ENCODE measurements at places on chromosomes 5 and 9.

DNA sequence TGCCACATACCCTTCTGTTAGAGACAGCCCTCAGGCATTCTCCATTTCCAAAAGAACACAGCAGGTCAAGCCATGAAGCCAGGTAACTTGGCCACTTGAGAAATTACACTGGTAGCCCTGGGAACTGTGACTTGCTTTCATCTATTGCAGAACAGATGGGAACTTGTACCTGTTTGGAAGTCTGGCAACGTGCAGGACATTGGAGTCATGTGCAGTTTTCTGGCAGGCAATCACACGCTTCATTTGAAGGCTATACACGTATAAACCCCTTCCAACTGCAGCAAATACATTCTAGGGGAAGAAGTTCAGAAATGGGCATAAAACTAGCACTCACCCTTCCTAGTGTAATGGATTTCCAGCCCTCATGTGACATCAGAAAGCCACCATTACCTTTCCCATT is 54.0 kb downstream of the WDR41 start:
- DNase-seq, result no peak

DNA sequence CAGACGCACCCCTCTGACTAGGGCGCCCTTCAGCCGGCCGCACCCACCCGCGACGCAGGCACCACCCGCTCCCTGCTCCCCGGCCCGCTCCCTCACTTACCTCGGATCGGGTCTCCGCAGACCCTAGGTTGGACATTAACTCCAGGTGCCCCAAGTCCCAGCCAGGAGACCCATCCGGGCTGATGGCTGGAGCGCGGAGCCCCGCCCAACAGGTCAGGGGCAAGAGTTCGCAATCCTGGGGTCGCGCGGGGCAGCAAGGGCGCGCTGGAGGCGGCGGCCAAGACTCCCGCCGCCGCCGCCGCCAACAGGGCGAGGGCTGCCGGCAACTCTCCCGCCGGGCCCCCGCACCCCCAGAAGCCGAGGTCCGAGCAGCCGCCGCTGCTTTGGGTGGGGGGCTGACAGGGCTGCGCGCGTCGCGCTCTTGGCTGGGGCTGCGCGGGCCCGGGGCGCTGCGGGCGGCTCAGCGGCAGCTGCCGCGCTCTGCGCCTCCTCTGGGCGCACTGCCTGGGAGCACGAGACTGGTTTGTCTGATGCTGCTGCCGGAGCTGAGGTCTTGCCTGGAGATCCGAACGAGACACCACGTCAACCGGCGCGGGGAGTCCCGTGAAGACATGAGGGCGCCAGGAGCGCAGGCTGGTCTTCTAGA is at the start of gene GDNF:
Gene GDNF, minus strand, starts transcription at position 635 of the 646 bp plus-strand sequence. CDS start 5,245 bp downstream, outside the sequence.
- DNase-seq, result no peak

GRCh38 chr5:57171816-57172465 is 1.9 kb upstream of the GPBP1 start:
- no peak for DNase-seq

DNA sequence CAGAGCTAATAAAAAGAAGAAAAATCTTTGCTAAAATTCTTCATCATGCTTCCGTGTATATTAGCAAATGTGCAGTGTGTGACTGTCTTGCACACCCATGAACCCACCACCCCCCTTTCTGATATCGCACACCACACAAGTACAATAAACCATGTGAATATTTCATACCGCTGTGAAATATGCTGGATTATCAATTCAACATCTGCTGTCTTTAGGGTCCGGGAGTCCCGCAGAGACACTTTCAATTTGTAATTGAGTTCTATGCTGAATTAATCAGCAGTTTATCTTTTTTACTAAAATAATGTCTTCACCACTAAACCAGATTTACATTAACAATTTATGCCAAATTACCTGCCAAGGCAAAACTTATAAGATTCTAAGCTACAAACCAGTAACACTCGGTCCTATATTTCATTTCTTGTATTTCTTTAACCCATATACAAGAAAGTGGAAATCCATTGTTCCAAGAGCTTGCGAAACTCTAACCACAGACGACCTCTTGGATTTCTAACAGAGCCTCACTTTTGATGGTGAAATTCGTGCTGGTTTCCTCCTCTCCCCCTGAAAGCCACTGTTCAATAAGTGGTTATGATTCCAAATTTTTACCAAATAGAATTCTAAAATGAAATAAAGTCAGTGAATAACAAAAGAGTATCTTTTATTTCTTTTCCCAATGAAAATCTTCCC is 44.2 kb downstream of the PSMB7 start:
- no peak for DNase-seq

GRCh38 chr5:17766031-17766430 is 131.8 kb downstream of the TAF11L14 start:
- no peak for DNase-seq

- no peak for DNase-seq
Measured at GRCh38 chr5:127373858-127374491, 83.4 kb downstream of the MEGF10 start.

- DNase-seq, result peak; percentile 60
Measured at GRCh38 chr5:137752905-137753690, 1.1 kb downstream of the HNRNPA0 start.

GRCh38 chr9:123745451-123745850 is 184.5 kb downstream of the DENND1A start:
- DNase-seq, result no peak

GRCh38 chr5:57232293-57233033 is 58.6 kb downstream of the GPBP1 start:
- no peak for DNase-seq

DNA sequence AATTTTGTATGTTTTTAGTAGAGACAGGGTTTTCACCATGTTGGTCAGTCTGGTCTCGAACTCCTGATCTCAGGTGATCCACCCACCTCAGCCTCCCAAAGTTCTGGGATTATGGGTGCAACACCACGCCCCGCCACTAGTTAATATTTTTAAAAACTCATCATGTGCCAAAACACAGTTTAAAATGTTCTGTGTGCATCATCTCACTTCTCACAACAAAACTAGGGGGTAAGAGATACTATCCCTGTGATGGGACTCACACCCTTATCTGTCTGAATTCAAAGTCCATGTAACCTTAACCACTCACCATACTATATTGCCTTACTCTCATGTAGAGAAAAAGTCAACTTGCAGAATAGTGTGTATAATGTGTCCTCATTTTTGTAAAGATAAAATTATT is 2.6 kb downstream of the PKD2L2 start:
- DNase-seq, result no peak

GRCh38 chr5:170854566-170854965 is 7.3 kb upstream of the RANBP17 start:
- no peak for DNase-seq

DNA sequence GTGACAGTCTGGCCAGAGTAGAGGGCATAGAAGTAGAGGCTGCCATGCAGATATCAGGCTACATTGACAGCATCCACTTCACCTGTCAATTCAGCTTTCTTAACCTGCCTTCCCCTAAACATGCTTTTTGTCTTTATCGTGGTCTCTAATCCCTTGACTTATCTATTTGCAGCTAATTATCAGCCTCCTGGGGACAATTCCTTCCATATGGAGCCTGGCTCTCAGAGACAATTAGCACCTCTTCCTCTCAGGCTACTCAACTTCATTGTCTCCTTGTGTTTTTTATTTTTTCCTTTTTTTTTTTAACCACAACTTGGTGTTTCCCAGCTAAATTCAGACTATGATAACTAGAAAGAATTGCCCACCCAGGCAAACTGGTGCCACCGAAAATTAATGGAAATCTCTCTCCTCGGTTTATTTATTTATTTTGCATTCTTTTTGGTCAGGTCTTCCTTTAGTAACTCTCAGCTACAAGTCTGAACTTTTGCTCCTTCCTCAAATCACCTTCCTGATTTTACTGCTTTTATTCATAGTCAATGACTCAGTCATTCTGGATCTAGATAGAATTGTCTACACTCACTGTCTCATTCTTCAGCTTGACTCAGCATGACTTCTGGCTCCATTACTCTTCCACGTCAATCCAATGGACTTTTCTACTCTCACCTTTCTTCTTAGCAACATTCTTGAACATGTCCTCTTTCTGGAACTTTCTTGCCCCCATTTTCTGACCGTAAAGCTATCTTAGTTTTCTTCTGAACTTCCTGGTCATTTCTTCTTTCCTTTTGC is 63.0 kb upstream of the BASP1 start:
- DNase-seq, result no peak

DNA sequence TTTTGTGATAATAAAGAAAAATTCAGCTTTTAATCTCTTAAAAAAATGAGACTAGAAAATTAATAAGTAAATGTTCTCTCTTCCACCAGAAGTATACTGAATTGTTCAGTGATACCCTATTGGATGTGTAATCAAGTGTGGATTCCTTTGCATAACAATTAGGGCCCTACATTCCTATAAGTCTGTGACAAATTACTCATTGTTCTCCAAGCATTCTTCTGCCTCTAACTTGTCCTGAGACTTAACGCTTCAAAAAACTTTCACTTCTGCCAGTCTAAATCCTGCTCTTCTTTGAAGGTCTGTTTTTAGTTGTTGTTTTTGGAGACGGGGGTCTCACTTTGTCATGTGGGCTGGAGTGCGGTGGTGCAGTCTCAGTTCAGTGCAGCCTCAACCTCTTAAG is 9.2 kb upstream of the DDX46 start:
- no peak for DNase-seq

GRCh38 chr9:105389796-105390195 is 58.0 kb upstream of the FSD1L start:
- no peak for DNase-seq

DNA sequence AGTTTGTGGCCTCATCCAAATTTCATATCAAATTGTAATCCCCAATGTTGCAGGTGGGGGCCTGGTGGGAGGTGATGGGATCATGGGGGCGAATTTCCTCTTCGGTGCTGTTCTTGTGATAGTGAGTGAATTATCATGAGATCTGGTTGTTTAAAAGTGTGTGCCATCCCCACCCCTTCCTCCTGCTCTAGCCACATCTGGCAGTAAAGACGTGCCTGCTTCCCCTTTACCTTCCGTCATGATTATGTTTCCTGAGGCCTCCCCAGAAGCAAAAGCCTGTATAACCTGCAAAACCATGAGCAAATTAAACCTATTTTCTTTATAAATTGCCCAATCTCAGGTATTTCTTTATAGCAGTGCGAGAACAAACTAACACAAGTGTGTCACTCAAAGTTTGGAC is 71.0 kb upstream of the MOCS2 start:
- DNase-seq, result no peak

DNA sequence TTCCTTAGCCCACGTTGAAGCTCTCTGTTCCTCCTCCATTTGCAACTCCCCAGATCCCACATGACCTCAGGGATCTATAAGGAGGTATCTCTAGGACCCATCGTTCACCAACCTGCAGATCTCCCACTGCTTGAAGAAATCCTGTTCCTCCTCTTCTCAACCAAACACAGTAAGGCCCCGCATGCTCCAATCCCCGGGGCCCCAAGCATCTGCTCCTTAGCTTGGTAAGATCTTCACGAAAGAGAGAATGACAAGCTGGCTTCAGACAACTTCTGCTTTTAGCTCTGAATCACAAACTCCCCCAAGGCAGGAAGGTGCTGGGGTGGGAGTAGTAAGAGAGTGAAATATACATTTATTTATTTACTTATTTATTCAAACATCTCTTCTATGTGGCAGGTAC is 33.0 kb upstream of the ARHGAP26 start:
- no peak for DNase-seq
